ENCODE measurements at places on chromosomes 7 and 10.

DNA sequence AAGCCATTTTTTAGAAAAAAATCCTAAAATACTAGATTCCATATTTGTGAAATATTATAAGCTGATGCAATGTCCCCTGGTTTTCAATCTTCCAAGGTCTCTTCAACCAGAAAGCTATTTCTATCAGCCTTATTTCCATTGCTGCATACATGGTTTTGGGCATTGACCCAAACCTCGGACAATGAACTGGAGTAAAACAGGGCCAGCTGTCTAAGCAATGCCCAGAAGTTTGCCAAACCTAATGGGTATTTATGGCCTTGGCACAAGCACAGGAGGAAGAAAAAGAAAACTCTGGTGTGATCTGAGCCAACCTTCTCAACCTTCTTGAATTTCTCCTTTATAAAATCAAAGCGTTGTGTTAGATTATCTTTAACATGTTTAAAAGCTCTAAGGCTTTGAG, 402.3 kb downstream of the DNAJB9 start:
- no peak for DNase-seq

GRCh38 chr10:48461623-48462481, 143.0 kb downstream of the ARHGAP22 start:
- no peak for DNase-seq

- peak; percentile 10 for DNase-seq
Measured at GRCh38 chr7:106870983-106871410, 5.9 kb downstream of the PIK3CG start.

- DNase-seq = no peak
Measured at GRCh38 chr10:88017781-88018180, 154.4 kb downstream of the PTEN start.

GRCh38 chr7:47066976-47067614, 514.8 kb downstream of the TNS3 start:
- DNase-seq = no peak

- no peak for DNase-seq
Measured at GRCh38 chr7:100352984-100353684, 4.8 kb upstream of the PILRB start.

GRCh38 chr10:129879655-129880054, 84.4 kb downstream of the EBF3 start:
- DNase-seq = no peak

DNA sequence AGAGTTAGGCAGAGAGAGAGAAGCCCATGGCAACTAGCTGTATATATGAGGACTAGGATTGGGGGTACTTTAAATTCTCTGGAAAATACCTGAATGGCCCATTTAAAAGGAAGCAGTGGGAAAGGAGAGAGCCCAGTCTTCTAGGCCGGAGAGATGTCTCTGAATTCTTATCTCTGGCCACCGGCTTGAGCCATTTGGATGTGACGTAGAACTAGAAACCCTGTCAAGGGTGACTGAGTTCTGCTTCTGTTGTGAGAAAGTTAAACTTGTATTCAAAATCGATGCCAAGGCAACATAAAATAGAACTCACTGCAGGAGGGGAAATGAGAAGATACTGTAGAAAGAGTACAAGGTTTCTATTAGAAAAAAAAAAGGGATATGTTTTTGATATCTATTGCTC, 6.3 kb upstream of the GSTK1 start:
- no peak for DNase-seq

DNA sequence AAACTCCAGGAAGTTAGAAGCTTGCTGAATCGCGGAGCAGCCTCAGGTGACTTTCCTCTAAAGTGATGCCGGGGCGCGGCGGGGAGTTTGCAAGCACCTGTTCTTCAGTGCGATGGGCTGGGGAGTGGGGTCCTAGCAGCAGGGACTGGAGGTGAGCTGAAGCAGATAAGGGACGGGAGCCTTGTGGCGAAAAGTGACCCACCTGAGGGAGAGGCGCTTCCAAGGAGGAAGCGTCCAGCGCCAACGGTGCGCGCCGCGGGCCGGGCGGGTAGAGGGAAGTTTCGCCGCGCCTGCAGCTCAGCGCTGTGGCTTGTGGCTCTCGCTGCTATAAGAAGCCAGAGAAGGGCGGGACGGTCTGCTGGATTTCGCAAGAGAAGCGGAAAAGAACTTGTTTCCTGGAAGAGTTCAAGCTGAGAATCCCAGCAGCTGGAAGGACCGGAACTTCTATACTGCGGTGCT, at the start of gene STEAP4:
STEAP4 (minus strand) TSS at position 305 of the 459 bp plus-strand sequence. CDS start 22,625 bp downstream, outside the sequence.
- peak; percentile 80 for DNase-seq

- DNase-seq = no peak
Measured at GRCh38 chr7:1103009-1103788, 15.3 kb downstream of the GPER1 start.

- no peak for DNase-seq
Measured at GRCh38 chr7:118250860-118251494, 26.5 kb downstream of the ANKRD7 start.

Measured in kidney tubule cell (primary cell).